ENCODE measurements at places on chromosomes 16 and 17.
A peak's percentile ranks its signal among the peaks of the same experiment; 100 is the strongest.

DNA sequence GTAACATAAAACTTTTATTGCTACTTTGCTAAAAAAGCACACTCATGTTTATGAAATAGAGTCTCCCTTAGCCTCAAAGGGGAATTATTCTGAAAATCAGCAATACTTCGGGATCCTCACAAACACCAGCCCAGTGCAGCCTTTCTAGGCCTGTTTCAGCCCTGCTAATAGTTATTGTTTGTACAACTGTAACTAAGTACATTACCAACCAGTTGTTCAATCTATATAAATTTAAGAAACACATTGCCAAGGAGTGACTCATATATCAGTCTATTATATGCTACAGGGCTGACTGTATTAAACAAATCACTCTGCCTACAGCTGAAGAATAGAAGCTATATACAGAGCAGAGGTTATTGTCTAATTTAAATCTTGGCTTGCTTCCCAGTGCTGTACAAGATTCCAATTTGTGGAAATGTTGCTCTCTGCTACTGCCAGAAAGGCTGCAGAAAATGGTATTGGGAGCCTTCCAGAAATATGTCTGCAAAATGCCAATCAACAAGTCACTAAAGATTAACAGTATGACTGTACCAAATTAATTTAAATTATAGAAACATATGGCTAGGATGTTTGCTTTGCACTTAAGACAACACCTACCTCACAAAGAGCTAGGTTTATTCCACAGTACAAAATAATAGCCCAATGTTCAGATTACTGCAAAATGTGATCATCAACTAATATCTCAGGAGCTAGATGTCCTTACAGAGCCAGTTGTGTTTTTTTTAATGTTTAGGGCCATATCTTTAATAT, 49.7 kb downstream of the TOX3 start:
- DNase-seq = no peak

GRCh38 chr16:59878479-59878878, 1144.4 kb upstream of the GOT2 start:
- no peak for DNase-seq

DNA sequence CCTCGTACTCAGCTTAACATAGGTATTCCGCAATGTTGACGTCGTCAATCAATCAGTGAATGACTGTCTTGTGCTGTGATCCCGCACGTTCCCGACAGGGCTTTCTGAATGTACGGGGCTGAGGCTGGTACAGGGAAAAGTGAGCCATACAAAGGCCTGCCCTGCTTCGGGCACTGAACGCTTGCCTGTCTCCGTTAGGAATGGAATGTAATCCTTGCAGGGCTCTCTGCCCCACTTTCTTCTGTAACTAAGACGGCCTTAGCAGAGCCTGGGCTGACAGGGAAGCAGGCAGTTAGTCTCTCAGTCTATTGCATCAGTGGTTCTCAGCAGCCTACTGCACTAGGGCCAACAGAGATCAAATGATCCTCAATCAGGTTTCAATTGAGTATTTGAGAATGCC, 16.2 kb upstream of the MYH3 start:
- no peak for DNase-seq

GRCh38 chr17:64780096-64781013, 118.2 kb upstream of the SMURF2 start:
- peak; percentile 84 for DNase-seq
